ENCODE measurements at places on chromosomes 7 and 10.

DNA sequence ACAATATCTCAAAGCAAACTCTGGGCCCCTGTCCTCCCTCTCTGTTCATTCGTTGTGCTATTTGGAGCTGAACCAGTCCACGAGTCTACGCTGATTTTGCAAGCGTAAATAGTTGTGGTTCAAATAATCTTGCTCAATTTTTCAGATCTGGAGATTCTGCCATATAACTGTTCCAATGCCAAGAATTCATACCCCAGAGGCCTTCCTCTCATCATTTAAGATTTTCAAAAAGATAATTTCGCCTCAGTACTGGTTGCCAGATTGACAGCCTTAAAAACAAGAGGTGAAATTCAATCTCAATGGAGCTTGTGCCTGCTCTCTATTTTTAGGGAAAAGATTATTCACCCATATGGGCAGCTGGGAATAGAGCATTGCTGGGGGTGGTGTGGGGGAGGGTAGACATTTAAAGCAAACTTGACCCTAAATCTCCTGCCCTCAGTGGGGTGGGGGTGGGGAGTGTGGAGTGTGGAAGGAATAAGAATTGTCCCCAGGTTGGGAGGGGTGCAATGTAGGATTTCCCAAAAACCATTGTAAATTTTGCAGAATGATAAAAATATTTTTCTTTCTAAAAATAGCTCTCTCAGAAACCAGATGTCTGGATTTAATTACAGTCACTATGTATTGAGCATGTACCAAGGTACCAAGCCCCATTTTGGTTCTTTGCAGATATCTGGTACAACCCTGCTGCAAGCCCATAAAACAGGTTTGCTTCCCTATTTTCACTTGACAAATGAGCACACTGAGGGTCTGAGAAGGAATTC, 104.7 kb upstream of the EEPD1 start:
- DNase-seq: no peak

DNA sequence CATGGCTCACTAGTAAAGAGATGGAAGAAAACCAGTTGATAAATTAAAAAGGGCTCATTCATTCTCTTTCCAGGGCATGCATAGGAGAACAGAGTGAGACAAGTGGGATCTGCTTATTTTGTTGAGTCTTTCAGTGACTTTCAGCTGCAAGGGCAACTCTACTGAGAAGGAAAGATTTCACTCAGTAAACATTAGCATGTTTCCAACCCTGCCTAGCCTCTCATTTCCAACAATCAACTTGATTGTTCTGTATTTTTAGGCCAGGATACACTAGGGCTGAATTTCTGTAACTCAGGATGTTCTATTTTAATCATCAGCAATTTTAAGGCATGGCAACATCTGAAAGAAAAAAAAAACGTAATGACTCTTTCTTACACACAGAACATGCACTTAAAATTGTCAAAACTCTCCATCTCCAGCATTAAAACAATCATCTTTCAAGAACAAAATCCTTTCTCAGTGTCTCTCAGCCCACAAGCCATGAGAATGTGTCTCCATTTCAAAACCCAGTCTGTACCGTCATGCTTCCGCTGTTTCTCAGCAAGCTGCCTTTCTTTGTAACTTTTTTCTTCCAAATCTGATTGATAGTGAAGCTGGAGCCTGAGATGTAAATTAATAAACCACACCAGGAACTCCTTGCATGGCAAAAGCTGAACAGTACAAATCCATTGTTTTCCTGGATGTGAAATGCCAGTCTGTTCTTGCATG, 147.2 kb upstream of the KLF14 start:
- DNase-seq: no peak

DNA sequence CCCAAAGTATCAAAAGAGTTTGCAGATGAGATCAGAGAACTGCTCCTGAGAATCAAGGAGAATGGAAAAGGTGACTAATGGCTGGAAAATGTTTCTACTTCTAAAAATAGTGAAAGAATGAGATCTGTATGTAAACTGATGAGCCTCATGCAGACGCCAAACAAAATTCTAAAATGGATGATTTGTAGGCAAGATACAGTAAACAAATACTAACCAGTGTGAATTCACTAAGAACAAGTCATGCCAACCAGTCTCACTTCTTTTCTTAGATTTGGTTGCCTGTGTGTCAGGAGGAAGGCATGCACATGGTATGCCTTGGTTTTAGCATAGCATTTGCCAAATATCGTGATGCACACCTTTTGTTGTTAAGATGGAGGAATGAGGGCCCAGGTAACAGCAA, 94.9 kb upstream of the PIK3CG start:
- no peak for DNase-seq

DNA sequence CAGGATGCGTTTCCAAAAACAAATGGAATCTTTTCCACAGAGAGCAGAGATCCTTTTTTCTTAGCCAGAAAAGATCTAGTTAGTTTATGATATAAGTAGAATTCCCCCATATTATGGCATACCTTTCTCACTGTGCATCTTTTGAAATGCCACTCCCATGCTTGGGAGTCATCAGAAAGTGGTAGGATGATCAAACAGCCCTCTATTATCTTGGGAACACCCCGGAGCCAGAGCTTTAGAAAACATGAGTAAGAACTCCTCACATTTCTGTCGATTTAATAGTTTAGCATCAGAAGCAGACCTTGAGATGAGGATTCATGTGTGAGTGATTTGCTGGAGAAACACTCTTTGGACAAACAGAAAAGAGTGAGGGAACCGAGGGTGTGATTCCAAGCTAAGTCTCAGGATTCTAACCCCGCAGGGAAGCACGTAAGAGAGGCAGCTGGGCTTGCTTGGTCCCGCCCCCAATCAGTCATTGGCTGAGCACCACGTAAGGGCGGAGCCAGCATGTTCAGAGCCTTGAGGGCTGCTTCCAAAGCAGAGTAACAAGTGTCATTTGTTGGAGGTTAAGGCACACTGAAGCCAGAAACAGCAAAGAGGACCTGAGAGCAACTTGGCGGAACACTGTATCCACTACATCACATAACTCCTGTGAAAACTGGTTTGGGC, 43.7 kb upstream of the NXPH1 start:
- no peak for DNase-seq

DNA sequence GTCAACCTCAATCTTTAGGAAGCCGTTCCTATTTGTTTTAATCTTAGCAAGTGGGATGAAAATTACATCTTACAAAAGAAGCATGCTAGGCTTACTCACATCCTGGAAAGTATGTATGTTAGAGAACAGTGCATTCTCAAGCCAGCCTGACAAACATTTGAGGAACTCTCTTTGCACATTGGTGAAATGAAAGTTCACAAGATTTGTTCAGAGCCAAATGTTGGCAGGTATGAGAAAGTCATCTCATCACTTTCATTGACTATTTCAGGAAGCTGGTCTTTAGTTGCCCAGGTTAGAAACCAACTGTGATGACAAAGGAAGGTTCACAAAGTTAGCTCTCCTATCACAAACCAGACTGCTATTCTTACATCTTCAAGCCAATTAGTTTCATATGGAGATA, 57.1 kb downstream of the ABCB1 start:
- no peak for DNase-seq

DNA sequence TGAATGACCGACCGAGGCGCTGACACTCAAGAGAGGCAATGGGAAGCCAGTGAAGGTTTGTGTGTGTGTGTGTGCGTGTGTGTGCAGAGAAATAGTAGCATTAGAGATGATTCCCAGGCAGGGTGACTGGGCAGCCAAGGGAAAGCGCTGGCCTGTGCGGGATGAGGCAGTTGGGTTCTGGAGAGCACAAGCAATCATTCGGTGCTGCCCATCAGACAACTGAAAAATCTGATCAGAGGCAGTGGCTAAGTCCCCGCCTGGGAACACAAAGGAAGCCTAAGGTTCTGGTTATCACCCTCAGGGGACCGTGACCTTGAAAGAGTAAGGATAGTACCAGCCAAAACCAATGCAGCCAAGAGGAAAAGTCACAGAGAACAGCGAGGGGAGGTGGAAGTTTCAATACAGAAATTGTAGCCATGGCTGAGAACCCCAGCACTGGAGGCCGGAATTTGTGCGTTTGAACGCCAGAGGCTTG, 868 bp upstream of the PDCD4 start:
- no peak for DNase-seq

GRCh38 chr7:46557295-46557711, 636.2 kb upstream of the IGFBP3 start:
- no peak for DNase-seq

DNA sequence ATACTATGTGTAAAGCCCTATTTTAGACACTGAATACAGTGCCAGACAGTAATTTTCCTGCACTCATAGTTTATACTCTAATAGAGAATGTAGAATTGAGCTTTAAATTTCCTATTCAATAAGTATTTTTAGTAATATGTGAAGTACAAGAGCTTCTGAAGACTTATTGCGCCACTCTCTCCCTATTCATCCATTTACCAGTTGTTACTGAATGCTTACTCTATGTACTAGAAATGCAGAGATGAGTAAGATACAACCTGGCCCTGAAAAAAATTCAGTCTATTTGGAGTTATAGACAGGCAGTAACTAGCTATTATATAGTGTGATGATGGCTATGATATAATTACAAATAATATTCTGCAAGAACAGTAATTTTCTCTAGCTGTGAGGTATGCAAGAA, 98.8 kb downstream of the ADK start:
- DNase-seq: no peak

DNA sequence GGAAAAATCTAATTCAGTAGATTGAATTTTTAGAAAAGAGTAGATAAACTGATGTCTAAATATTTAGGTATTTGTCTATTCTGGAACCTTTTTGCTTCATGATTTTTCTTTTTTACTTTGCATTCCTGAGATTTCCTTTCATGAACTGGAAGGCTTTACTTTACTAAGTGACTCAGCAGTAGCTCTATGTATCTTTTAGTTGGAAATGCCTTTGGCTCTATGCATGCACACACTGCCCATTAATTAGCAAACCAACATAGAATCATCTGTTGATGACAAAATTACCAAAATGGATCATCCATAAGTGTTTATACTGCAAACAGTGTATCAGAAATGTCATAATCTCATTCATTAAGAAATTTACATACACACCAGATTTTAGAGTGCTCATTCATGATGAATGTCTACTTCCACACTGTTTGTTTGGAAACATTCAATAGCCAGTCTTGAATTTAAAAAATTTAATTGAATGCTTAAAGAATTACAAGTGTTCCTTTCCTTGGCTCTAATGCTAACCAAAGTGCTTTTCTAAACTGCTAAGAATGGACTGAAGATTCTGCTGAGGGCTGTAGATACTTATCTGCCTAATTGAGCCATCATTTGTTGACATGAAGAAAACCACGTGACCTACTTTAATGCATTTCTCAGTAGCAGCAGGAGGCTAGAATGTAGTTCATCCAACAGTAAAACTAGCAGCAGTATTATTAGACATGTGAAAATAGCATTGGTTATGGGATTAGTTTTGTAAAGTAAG, 282.0 kb downstream of the ADK start:
- DNase-seq: no peak

DNA sequence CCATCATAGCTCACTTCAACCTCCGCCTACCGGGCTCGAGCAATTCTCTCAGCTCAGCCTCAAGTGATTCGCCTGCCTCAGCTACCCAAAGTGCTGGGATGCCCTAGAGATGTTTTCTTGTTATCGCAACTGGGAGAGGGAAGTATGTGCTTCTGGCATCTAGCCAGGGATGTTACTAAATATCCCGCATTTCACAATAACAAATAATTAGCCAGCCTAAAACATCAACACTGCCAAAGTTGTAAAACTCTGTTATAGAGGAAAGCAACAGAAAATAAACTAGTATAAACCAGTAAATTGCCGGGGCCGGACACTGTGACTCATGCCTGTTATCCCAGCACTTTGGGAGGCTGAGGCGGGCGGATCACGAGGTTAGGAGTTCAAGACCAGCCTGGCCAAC, 7.2 kb downstream of the INA start:
- no peak for DNase-seq

GRCh38 chr10:132548869-132549268, 11.3 kb downstream of the INPP5A start:
- DNase-seq: no peak

DNA sequence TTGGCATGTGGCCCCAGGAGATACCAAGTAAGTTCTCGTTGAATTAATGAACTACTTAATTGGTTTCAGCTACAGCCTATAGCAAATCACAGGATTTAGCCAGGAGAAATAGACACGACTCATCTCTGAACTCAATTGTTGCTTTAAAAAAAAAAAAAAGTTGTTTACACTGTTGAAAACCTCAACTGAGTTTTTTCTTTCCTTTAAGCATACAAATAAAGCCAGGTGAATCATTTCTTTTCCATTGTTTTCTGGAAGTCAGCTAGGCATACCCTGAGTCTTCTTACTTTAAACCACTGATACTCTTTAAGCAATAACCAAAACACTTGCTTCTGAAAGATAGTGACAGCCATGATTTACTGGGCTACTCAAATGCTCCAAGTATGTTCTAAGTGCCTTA, 755 bp downstream of the FRMPD2 start:
- DNase-seq: no peak

GRCh38 chr7:132028144-132028920, 471.9 kb upstream of the PODXL start:
- DNase-seq: no peak

- no peak for DNase-seq
Observed at GRCh38 chr10:106795619-106796018, 368.9 kb downstream of the SORCS1 start.

DNA sequence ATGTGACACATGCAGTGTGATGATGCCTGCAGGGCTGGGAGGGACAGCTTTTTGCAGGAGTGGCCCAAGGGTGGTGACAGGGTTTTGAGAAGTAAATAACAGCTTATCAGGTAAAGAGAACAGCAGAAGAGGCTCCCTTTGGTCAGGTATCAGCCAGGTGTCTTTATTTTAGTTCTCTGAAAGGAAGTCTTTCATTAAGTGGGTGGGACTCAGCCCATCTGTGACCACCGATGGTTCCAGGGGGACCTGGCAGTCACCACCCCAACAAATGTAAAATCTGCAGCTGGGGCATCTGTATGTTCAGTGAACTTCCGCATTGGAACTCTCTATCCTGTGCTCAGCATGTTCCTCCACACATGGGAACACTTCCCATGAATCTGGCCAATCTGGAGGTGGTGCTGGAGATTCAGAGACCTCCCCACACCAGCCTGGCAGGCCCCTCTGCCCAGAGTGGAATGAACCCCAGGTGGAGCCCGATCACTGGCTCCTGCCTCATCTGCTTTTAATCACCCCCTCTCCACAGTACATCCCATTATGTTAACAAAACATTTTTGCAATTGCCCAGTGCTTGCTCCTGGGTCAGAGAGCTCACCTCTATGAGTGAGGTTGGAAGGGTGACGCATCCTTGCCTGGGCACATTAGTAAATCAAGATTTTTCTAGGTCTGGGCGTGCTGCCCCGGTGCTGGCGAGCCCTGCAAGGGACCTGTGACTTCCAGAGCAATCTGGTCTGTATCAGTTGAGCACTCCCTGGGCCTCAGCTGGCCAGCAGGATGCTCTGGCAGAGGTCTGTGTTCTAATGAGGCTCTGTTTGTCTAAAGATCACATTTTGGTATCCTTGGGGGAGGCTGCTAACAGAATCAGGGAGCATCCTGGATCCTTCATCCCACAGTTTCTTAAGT, 140.4 kb upstream of the GDF10 start:
- no peak for DNase-seq

DNA sequence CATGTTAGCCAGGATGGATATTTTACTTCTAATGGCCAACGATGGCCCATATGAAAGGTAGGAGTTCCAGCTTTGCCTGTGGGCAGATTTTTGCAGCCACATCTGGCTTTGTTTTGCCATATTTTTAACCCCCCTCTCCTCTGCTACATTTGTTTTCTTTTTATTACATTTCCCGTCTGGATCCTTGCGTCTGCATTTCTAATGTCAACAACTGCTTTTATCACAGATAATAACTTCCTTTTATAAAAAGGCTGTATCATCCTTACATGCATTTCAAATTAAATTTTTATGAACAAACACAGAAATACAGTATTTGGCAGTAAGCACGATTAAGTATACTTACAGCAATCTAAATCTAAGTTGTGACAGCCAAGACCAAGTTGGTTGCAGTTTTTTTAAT, 156.0 kb downstream of the BAMBI start:
- DNase-seq: no peak

- DNase-seq: no peak
Observed at GRCh38 chr10:114281461-114281860, 42.4 kb downstream of the VWA2 start.

All from cerebellar cortex (tissue), 1 donor.